AG10803 (cell line): ENCODE measurements at places on chromosomes 13 and 19.
A peak's percentile ranks its signal among the peaks of the same experiment; 100 is the strongest.

DNA sequence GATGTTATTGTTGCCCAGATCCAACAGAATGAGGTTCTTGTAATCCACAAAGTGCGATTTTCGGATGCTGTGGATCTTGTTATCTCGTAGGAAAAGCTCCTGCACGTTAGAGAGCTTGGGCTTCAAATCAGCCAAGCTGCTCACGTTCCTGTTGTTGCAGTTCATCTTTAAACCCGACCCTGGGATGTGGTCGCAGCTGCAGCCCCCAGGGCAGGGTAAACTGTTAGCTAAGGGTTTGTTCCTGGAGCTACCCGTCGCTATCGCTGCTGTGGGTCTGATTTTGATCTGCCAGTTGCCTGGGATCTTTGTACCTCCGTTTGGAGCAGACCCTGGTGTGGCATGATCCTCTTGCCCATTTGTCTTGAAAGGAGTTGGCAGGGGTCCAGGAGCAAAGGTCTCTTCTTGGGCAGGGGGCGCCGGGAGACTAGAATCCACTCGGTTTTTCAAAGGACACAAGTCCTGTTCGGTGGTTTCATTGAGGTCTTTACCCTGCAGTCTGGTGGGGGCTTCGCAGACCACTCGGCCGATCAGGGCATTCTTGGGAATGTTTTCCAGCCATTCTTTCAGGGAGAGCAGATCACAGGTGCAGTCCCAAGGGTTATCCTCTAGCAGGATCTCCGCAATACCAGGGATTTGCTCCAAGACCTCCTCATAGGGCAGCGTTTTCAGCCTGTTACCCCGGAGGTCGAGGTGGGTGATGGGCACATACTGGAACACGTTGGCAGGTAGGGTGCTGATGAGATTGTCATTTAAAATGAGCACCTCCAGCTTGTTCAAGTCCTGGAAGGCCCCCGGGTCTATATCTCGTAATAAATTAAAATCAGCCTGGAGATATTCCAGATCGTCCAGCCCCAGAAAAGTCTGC, 1.8 kb downstream of the SLITRK1 start:
- DNase-seq: no peak

GRCh38 chr19:20256606-20257005, 89.6 kb downstream of the ZNF486 start:
- no peak for DNase-seq

DNA sequence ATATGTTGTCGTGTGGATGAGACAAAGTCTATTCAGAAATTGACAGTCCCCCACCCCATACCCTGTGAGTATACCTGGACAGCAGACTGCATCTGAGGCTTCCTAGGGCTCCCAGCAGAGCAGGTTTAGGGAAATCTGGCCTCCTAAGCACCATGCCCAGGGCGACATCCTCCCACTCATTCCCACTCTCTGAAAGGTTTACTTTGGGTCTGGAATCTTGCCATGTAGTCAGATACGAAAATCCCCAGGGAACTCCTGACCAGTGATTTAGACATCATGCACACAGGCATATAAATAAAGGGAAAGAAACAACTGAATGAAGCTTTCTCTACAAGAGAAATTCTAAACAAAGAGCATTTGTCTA, 717 bp upstream of the NALCN start:
- DNase-seq: no peak

DNA sequence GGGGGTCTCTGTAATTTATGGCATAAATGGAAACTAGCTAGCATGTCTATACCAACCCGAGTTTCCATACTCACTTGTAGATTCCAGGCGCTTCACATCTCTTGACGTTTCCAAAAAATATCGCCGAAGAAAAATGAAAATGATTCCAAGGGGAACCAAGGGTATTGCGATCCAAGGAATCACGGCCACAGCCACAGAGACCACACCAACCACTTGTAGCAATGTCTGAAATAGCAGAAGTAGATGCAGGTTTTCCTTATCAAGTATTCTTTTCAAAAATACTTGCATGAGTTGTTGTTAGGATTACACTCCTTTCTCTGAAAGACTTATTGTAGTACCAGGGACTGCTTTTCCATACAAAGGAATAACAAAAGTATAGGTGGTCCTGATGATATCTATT, 218.2 kb downstream of the ABCC4 start:
- DNase-seq: no peak

GRCh38 chr13:31797154-31797775, 57.9 kb downstream of the RXFP2 start:
- peak; percentile 65 for DNase-seq

- DNase-seq: peak; percentile 87
These were observed 110.9 kb downstream of the IER2 start for GRCh38 chr19:13260883-13261653.

GRCh38 chr13:49441846-49442245, 2.0 kb downstream of the CAB39L start:
- no peak for DNase-seq

DNA sequence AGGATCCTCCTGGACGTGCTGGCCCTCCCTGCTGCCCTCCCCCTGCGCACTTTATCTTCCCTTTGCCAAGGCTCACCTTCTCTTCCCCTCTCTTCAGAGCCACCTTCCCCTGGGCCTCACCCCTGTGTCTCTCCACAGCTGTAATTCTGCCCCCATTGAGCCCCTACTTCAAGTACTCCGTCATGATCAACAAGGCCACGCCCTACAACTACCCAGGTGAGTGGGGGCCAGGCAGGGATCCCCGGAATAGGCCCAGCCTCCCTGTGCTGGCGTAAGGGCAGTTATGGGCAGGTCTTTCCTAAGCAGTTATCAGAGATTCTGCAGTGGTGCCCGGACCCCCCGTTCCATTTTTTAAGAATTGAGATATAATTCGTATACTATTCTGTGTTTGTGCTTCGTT, 3.1 kb downstream of the NDUFA3 start:
- no peak for DNase-seq

DNA sequence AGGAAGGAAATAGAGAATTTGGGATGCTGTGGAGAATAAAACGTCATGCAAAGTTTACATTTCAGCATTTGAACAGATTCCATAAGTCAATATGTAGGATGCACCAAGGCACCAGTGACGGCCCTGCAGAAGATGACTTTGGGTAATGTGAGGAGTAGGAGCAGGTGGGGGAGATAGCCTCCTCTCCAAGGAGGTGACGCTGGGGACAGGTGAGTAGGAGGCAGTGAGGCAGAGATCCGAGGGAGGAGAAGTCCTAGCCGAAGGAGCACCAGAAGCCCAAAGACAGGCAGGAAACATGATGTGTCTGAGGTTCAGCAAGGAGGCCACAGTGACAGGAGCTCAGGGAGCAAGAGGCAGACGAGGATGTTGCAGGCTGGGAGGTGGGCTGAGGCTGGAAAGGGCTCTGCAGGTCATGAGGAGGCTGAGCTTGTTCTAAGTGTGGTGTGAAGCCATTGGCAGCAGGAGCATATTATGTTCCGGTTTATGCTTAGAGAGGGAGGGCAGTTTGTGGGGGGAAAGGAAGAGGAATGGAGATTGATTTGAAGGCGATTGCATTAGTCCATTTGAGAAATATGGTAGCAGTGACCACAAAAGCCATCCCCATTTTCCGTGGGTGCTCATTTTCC, 55.7 kb upstream of the C1QTNF9 start:
- DNase-seq: no peak

DNA sequence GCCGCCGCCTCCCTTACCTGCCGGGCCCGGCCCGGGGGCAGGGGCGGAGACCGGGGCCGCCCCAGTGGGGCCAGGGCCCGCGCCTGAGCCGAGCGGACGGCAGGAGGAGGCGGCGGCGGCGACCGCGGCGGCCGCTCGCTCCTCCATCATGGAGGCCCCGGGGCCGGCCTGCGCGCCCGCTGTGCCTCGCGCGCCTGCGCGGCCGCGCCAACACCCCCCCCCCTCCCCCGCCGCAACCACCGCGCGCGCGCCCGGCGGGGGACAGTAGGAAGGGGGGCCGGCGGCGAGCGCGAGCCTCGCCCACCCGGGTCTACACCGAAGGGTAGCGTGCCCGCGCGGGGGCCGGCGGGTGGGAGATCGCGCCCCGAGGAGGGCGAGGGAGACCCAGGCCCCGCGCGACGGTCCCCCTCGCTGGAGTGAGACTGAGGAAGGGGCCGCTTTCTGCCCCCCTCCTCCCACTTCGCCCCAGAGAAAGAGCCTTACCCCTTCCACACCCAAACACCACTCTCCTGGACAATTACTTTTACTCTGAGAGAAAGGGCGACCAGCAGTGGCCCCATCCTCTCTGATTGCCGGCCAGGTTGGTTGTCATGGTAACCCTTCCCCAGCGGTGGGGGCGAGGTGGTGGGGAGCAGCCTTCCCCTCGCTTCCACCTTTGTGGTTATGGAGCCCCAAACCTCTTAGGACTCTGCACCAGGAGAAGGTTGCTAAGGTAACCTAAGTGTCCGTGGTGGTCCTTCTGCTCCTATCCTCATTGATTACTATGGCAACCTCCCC, at the start of gene STRN4:
Gene STRN4, minus strand, starts transcription at position 170 of the 777 bp plus-strand sequence. Its CDS starts 20 bp downstream, at position 150.
- peak; percentile 44 for DNase-seq

- no peak for DNase-seq
These were observed 21.9 kb upstream of the CCDC124 start for GRCh38 chr19:17910791-17911360.

DNA sequence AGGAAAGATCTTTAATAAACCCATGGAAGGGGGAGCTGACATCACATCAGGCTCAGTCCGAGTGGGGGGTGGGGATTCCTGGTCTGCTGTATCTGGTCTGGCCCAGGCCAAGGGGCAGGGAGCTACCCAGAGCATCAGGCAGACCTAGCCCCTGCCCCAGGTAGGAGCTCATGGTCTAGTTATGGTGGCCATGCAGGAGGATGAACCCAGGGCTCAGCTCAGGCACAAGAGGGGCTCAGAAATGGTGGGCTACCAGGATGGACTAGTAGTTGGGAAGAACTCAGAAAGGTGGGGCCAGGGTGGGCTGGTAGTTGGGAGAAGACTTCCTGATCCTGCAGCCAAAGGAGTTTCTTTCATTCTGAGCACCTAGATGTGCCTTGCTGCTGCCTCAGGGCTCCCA, 14.3 kb downstream of the VSTM2B start:
- DNase-seq: no peak
